ENCODE measurements at places on chromosomes 1 and 21. TPM values are rescaled to one million over a fixed set of nuclear protein-coding genes. Genes with fewer than 3 reads are reported as not detected.

GRCh38 chr1:94095744-94096469 is 25.0 kb downstream of the ABCA4 start:
- no peak for DNase-seq
- H3K27ac ChIP-seq = no peak overlapping the region
- peaks cover 1% of the 10 kb centered on the region for H3K27me3 ChIP-seq
- H3K36me3 ChIP-seq = no peaks in the 10 kb centered on the region

- no peak for DNase-seq
- H3K4me1 ChIP-seq = no peaks in the 10 kb centered on the region
- H3K27ac ChIP-seq = no peak overlapping the region
- peaks cover 27% of the 10 kb centered on the region for H3K36me3 ChIP-seq
Measured at GRCh38 chr1:33323663-33324477, 3.0 kb upstream of the A3GALT2 start.

DNA sequence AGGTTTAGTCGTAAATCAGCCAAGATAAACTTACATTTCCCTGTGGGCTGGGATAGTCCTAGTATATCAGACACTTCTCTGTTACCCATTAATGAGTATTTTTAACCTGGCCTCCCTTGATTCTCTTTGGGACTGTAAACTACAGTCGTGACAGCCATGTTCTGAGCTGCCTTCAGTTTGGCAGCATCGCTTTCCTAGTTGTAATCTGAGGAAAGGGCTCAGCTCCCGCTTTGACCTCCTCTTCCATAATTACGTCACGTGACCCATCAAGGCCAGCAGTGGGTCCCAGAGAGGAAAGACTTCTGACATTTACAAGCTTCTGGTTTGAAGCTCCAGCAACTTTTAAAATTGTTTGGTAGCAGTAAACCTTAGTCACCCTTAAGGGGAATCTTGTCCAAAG is 34.6 kb upstream of the MTR start:
- peaks cover 1% of the 10 kb centered on the region for H3K4me1 ChIP-seq
- no peaks in the 10 kb centered on the region for H3K36me3 ChIP-seq
- no peaks in the 10 kb centered on the region for H3K27me3 ChIP-seq
- DNase-seq = no peak

- no peak overlapping the region for H3K4me3 ChIP-seq
- DNase-seq = no peak
- H3K4me1 ChIP-seq = no peaks in the 10 kb centered on the region
- no peak overlapping the region for H3K27ac ChIP-seq
- H3K36me3 ChIP-seq = peaks cover 3% of the 10 kb centered on the region
Measured at GRCh38 chr1:222225316-222225691, 322.6 kb downstream of the HHIPL2 start.

DNA sequence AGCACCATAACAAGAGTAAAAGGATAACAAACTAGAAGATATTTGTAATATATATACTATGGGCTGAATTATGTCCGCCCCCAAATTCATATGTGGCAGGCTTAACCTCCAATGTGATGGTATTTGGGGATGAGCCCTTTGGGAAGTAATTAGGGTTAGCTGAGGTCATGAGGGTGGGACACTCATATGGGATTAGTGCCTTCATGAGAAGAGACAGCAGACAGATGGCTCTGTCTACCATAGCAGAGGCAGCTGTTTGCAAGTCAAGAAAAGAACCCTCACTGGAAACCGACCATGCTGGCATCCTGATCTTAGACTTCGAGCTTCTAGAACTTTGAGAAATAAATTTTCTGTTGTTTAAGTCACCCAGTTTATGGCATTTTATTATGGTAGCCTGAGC is 303.6 kb downstream of the LMO4 start:
- DNase-seq = no peak
- peaks cover 1% of the 10 kb centered on the region for H3K27me3 ChIP-seq
- no peak overlapping the region for H3K27ac ChIP-seq

DNA sequence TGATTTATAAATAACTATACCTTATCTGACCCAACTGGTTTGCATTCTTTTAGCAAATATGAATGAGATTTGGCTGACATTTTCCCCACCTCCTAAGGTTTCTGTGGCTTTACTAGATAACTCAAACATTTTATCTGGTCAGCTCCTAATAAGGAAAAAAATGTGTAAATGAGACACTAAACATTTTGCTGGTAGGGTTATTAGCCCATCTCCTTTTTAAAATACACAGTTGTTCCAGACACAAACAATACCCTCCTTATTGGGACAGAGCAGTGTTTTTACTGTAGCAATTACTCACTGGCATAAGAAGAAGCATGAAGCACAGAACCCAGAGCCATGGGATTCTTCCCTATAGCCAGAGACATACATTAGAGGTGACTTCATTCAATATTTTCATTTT is 53.8 kb upstream of the NUF2 start:
- no peak overlapping the region for H3K4me3 ChIP-seq
- no peaks in the 10 kb centered on the region for H3K27me3 ChIP-seq
- DNase-seq = no peak

DNA sequence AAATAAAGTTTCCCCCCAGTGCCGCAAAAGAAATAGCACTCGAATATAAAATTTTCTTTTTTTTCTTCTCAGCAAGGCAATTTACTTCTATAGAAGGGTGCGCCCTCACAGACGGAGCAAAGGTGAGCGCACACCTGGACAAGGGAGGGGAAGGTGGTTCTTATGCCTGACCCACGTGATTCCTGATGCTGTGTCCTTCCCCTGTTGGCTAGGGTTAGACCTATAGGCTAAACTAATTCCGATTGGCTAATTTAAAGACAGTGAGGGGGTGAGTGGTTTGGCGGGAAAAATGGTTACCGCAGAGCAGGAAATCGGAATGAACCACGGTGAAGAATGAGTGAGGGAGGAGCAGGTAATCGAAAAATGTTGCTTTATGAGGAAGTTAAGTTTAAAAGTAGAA is 607 bp upstream of the FAAH start:
- peaks cover 22% of the 10 kb centered on the region for H3K36me3 ChIP-seq
- H3K27me3 ChIP-seq = peaks cover 20% of the 10 kb centered on the region
- H3K4me1 ChIP-seq = peaks cover 9% of the 10 kb centered on the region
- peak overlapping the region; percentile 5 for H3K4me3 ChIP-seq
- no peak for DNase-seq
- H3K27ac ChIP-seq = no peak overlapping the region

DNA sequence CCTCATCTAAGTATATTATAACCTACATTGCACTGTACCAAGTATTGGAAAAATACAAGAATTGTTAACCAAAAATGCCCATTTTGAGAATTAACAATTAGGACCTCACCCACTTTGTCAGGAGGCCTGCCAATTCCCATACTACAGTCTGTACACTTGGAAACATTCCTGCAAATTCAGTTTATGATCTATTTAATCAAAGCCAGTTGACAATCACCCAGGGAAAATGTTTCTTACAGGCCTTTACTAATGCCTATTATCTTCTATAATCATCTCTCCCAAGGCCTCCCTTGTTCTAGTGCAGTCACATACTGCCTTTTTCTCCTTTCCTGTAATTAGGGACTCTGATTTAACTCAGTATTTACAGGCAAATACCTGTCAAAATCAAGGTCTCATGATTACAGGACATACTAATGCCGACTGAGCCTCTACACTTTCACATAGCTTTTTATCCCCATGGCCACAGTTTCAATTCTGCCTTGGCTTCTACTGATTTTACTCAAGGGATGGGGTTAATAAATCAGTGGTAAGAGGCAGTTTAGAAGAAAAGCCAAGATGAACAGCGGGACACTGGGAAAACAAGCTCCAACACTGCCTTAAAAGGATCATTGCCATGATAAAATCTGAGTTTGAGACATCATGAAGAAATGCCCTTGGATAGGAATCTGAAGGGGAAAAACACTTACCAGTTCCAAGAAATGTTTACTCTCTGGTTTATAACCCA is 338.7 kb downstream of the VAV3 start:
- H3K4me3 ChIP-seq = no peak overlapping the region
- no peak overlapping the region for H3K27ac ChIP-seq
- H3K4me1 ChIP-seq = peaks cover 3% of the 10 kb centered on the region
- peaks cover 1% of the 10 kb centered on the region for H3K36me3 ChIP-seq
- no peak for DNase-seq
- no peaks in the 10 kb centered on the region for H3K27me3 ChIP-seq

- no peak for DNase-seq
- H3K27me3 ChIP-seq = no peaks in the 10 kb centered on the region
- H3K4me1 ChIP-seq = no peaks in the 10 kb centered on the region
- no peak overlapping the region for H3K4me3 ChIP-seq
Measured at GRCh38 chr1:82321794-82322193, 521.1 kb downstream of the ADGRL2 start.

- no peaks in the 10 kb centered on the region for H3K36me3 ChIP-seq
- peaks cover 3% of the 10 kb centered on the region for H3K27me3 ChIP-seq
- DNase-seq = no peak
Measured at GRCh38 chr1:182662121-182662890, 22.1 kb downstream of the RGS8 start.

DNA sequence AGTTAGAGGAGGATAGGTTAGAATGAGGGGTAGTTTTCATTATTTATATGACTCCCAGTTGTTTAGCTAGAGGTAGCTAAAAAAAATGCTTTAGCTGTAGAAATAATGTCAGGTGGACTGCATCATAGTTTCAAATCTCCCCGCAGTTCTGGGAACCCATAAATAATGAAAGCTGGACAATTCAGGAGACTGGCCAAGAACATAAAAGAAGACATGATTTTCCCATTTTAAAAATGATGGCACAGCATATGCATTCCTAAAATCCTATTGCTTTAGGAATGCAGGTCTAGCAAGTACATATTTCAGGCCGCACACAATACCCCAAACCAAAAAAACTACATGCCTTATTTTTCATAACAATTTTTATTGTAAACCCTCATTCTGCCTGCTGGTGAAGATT is 143.3 kb downstream of the CTH start:
- no peak for DNase-seq
- no peak overlapping the region for H3K4me3 ChIP-seq
- no peaks in the 10 kb centered on the region for H3K4me1 ChIP-seq

DNA sequence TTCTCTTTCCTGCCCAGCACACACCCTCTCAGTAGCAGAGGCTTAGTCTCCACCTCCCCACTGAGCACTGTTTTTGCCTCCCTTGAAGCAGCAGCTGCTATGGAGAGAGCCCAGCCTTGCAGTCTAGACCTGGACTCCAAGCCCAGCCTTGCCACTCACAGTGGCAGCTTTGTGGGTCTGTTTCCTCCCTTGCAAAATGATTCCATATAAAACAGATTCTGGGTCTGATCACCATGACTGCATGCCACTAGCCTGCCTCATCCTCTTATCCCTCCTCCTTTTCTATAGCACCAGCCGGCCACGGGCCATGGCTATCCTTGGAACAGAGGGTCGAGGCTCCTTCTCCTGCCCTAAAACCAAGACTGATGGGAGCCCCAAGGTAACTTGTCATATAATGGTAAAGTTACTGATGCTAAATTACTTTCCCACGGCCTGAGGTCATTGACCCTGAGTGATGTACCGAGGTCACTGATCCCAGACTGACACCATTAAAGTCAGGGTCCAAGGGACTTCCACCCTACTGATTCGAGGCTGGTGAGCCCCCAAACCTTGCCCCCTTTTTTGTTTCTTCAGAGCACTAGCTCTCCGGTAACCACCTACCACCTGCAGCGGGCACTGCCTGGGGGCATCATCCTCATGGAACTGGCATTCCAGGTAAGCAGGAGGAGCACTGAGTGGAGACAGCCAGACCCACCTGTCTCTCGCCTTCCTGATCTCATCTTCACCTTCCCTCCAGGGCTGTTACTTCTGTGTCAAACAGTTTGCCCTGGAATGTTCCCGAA is 7.9 kb downstream of the HYI start:
- no peak for DNase-seq
- H3K4me1 ChIP-seq = no peaks in the 10 kb centered on the region

GRCh38 chr1:84758968-84759491 is 68.8 kb upstream of the SSX2IP start:
- H3K27me3 ChIP-seq = peaks cover 8% of the 10 kb centered on the region
- peak; percentile 34 for DNase-seq
- H3K36me3 ChIP-seq = no peaks in the 10 kb centered on the region
- peaks cover 7% of the 10 kb centered on the region for H3K4me1 ChIP-seq

- peaks cover 10% of the 10 kb centered on the region for H3K27me3 ChIP-seq
- no peak overlapping the region for H3K4me3 ChIP-seq
- peaks cover 11% of the 10 kb centered on the region for H3K4me1 ChIP-seq
- H3K27ac ChIP-seq = no peak overlapping the region
- no peaks in the 10 kb centered on the region for H3K36me3 ChIP-seq
Measured at GRCh38 chr1:159959451-159959850, 5.4 kb upstream of the SLAMF9 start.

DNA sequence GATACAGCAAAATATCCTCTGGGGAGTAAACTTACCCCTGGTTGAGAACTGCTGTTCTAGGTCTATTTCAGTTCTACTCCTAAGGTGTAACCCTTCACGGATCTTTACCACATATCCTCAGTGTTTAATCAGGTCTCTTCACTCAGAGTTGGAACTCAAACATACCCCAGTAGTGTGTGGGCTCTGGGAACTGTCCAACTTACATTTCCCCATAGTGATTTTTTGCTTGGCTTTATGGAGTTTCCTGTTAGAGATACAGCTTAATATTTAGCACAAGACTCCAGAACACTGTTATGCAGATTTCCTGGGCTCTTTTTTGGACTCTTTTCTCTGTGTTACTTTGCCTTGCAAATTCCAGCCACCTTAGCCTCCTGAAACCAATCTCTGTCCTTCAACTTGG is 26.7 kb upstream of the LIN9 start:
- no peak overlapping the region for H3K27ac ChIP-seq
- no peak overlapping the region for H3K4me3 ChIP-seq
- peaks cover 18% of the 10 kb centered on the region for H3K4me1 ChIP-seq
- no peaks in the 10 kb centered on the region for H3K36me3 ChIP-seq

DNA sequence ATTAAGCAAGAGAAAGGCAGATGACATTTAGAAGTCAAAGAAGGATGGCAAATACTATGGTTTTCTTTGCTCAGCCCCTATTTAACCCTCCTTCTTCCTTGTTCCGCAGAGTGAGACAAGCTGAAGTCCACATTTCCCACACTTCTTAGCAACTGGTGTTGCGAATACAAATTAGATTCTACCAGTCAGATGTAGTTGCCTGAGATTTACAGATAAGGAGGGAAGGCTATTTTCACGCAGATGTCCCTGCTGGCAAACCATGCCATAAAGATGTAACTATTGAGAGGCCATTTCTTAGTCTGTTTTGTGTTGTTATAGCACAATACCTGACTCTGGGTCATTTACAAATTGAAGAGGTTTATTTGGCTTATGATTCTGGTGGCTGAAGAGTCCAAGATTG is 84.3 kb downstream of the ZC3H11B start:
- no peaks in the 10 kb centered on the region for H3K27me3 ChIP-seq
- no peak overlapping the region for H3K4me3 ChIP-seq

- H3K4me3 ChIP-seq = no peak overlapping the region
- peaks cover 5% of the 10 kb centered on the region for H3K27me3 ChIP-seq
- H3K36me3 ChIP-seq = no peaks in the 10 kb centered on the region
- DNase-seq = no peak
Measured at GRCh38 chr1:247913786-247914185, 6.3 kb upstream of the OR2T8 start.

GRCh38 chr1:59072583-59072947 is 224.3 kb upstream of the FGGY start:
- no peaks in the 10 kb centered on the region for H3K27me3 ChIP-seq
- H3K4me1 ChIP-seq = peaks cover 23% of the 10 kb centered on the region
- no peak for DNase-seq
- no peaks in the 10 kb centered on the region for H3K36me3 ChIP-seq
- no peak overlapping the region for H3K4me3 ChIP-seq

Gene FGR
- total RNA-seq = 0.24 TPM

Gene HSD3B2
- not detected for total RNA-seq

Gene SIPA1L2
- 6.2 TPM for total RNA-seq

Gene DNALI1
- total RNA-seq = 0.29 TPM

Gene SLC30A2
- not detected for total RNA-seq

Gene HCN3
- total RNA-seq = 1.9 TPM

Gene CD34
- total RNA-seq = not detected

Gene SLC6A17
- total RNA-seq = 0.02 TPM

Gene TTC39A
- total RNA-seq = not detected
